Naive thymus-derived CD8-positive, alpha-beta T cell (primary cell): ENCODE measurements at places on chromosomes 3 and 15.

GRCh38 chr3:171789759-171790505 is 20.4 kb downstream of the PLD1 start:
- no peaks in the 10 kb centered on the region for H3K36me3 ChIP-seq
- H3K4me1 ChIP-seq = no peaks in the 10 kb centered on the region
- no peak overlapping the region for H3K4me3 ChIP-seq
- H3K27me3 ChIP-seq = peaks cover 10% of the 10 kb centered on the region
- no peak overlapping the region for H3K27ac ChIP-seq

- no peaks in the 10 kb centered on the region for H3K4me1 ChIP-seq
- no peak overlapping the region for H3K4me3 ChIP-seq
- no peak for DNase-seq
Measured at GRCh38 chr15:31615643-31616415, 289.2 kb downstream of the KLF13 start.

DNA sequence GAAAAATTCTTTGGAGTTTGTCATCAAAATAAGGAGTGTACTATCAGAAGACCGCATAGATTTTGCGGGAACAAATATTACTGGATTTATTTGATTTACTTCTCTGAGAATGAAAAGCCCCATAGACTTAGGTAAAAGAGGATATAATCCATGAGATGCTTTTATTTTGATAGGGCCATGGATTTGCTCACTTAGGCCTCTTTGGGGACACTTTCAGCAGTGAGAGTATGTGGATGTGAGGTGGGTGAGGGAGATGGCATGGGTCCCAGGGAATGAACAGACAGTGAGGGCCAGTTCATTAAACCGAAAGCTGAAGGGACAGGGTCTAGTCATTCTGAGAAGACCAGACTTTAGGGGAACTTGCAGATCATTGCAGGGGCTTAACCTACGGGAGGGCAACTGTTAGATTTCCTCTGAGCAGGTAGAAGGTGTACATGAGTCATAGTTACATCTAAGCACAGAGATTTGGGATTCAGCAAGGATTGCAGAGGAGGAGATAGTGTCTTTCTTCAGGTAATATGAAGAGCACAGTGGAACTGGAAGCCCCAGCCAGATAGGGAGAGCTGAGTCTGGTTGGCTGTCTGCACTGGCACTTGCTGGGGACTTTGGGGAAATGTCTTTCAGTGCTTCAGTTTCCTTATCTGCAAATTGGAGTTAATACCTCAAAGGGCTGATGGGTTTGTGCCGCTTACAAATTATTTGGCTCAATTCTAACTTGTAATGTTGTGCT is 30.8 kb downstream of the SH3GL3 start:
- H3K4me3 ChIP-seq = no peak overlapping the region
- H3K36me3 ChIP-seq = no peaks in the 10 kb centered on the region
- H3K4me1 ChIP-seq = no peaks in the 10 kb centered on the region
- no peak for DNase-seq
- no peak overlapping the region for H3K27ac ChIP-seq

- H3K4me1 ChIP-seq = peaks cover 7% of the 10 kb centered on the region
- H3K27ac ChIP-seq = no peak overlapping the region
- DNase-seq = no peak
- no peaks in the 10 kb centered on the region for H3K27me3 ChIP-seq
- H3K4me3 ChIP-seq = no peak overlapping the region
- peaks cover 86% of the 10 kb centered on the region for H3K36me3 ChIP-seq
Measured at GRCh38 chr3:171116824-171117395, 90.4 kb upstream of the SLC2A2 start.

DNA sequence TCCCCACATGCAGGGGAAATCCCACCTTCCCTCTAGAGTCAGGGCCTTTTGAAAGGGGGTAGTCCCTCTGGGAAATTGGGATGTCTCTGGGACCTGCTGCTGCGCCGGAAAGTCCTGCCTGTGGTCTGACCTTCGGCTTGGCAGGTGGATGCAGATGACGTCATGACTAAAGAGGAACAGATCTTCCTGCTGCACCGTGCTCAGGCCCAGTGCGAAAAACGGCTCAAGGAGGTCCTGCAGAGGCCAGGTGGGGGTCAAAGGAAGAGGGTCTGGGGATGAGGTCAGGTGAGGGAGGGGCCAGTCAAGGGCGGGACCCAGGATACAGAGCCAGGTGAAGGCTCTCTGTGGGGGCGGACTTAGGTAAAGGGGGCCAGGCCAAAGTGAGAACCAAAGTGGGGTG is 16.2 kb downstream of the PTH1R start:
- no peaks in the 10 kb centered on the region for H3K36me3 ChIP-seq
- H3K27ac ChIP-seq = no peak overlapping the region
- H3K27me3 ChIP-seq = peaks cover 19% of the 10 kb centered on the region
- H3K4me3 ChIP-seq = no peak overlapping the region
- H3K4me1 ChIP-seq = peaks cover 6% of the 10 kb centered on the region

GRCh38 chr3:52703341-52703740 is 2.2 kb downstream of the GLT8D1 start:
- H3K4me3 ChIP-seq = peak overlapping the region; percentile 34
- H3K36me3 ChIP-seq = peaks cover 14% of the 10 kb centered on the region
- H3K27me3 ChIP-seq = no peaks in the 10 kb centered on the region
- no peak overlapping the region for H3K27ac ChIP-seq
- no peak for DNase-seq

GRCh38 chr3:176919836-176920765 is 277.2 kb downstream of the TBL1XR1 start:
- H3K4me3 ChIP-seq = no peak overlapping the region
- H3K36me3 ChIP-seq = no peaks in the 10 kb centered on the region
- no peak overlapping the region for H3K27ac ChIP-seq
- H3K27me3 ChIP-seq = no peaks in the 10 kb centered on the region

GRCh38 chr3:135809021-135809634 is 156.4 kb upstream of the PPP2R3A start:
- peaks cover 5% of the 10 kb centered on the region for H3K27me3 ChIP-seq
- H3K27ac ChIP-seq = no peak overlapping the region
- no peak overlapping the region for H3K4me3 ChIP-seq

DNA sequence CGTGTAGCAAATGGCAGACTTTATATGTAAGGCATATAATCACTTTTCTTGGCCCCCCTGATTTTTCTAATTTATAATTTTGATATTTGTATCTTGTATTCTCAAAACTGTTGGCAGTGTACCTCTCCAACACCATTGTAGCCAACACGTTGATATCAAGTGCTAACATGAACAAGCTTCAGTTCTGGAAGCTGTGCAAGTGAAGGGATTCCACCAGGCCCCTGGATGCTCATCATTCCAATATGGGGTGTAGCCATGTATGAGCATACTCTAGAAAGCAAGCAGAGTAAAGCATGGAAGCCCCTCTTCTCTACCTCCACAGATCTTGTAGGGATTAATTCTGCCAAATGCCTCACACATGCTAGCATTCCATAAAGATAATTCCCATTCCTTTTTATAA is 211.3 kb downstream of the MYRIP start:
- no peaks in the 10 kb centered on the region for H3K4me1 ChIP-seq
- H3K36me3 ChIP-seq = no peaks in the 10 kb centered on the region

DNA sequence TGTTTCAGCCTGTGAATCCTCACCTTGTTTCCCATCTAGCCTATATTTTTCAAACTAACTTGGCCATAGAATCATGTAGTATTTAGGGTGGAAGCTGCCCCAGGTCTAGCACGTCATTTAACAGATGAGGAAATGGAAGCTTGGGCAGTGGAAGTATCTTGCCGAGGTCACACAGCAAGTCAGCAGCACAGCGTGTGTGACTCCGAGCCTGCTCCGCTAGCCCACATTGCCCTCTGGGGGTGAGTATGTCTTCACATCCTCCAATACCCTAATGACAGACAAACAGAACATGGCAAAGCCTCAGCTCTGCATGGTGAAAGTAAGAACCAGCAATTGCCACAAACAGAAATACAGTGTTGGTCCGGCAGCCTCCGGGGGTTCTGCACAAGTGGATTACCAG is 2.2 kb upstream of the CCR5 start:
- DNase-seq = peak; percentile 23
- no peaks in the 10 kb centered on the region for H3K27me3 ChIP-seq
- no peak overlapping the region for H3K4me3 ChIP-seq
- H3K27ac ChIP-seq = peak overlapping the region; percentile 50
- peaks cover 24% of the 10 kb centered on the region for H3K4me1 ChIP-seq
